ENCODE measurements at places on chromosomes 12 and 14.

- no peak for DNase-seq
Measured at GRCh38 chr12:93939641-93940325, 208.6 kb upstream of the PLXNC1 start.

- DNase-seq: no peak
Measured at GRCh38 chr14:23070262-23071129, 13.2 kb upstream of the CDH24 start.

DNA sequence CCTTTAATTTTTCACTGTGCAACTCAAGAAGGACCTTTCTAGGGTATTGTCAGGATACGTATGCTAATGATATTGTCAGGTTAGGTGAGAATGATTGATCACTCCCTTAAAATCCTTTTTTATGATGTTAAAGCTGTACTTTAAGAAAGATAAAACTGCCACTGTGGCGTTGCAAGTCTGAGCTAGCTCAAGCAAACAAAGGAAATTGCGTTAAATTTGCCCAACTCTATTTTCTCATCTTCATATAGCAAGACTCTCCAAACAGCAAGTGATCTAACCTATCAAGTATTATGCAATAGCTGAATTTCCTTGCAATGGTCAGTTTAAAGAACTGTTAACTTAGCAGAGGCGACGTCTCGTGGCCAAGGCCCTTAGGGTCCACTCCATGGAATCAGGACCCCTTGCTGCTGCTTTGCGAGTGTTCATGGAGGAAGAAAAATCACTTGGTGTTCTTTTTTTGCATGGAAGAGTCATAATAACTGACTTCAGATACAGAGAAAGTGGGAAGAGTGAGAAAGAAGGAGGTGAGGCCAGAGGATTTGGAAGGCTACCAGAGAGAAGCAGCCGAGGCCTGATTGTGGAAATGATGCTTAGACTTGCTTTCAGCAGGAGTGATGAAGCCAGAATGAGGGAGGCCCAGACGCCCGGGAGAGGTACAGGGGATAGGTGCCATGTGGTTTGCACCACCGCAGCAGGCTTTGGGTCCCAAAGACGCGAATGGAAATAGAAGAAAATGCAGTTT is 2.5 kb downstream of the TRAF3 start:
- no peak for DNase-seq

DNA sequence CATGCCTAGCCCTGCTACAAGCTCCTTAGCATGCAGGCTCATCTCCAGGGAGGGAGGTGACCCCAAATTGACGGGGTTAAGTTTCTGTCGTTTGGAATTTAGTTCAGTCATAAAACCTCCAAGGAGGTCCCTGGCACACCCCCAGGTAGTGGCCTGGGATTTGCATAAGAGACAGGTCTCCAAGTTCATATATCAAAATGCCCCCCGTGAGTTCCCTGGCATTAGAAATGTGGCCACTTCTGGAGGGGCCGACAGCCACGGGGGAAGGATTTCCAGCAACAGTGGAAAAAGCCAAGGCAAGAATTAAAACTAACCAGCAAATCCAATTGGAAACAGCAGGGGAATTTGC is 228.8 kb downstream of the BCL11B start:
- DNase-seq: no peak

DNA sequence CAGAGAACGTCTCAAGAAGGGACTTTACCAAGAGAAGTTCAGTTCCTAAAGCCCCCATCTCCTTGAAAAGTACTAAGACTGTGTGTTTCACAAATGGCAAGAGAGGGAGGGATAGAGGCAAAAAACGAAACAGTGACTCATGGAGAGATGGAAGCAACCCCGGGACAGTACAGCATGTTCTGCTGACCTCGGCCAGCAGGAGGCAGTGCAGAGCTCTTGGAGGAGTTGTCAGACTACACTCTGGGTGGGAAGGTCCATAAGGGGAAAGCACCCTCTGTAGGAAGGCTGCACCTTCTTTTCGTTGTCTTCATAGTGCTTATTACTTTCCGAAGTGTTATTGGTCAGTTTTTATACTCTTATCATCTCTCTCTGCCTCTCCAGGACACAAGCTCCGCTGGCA is 525.2 kb upstream of the CCDC196 start:
- no peak for DNase-seq
